ENCODE measurements at places on chromosomes 12 and 14. TPM values are rescaled to one million over a fixed set of nuclear protein-coding genes. Genes with fewer than 3 reads are reported as not detected.

Gene BEGAIN
- not detected for total RNA-seq

Gene PPP1R36
- total RNA-seq, result 1.1 TPM

Gene GPRC5D
- total RNA-seq, result not detected

Gene SIX1
- total RNA-seq, result 21.5 TPM

Gene PTPRO
- total RNA-seq, result 0.29 TPM

Gene SVOP
- total RNA-seq, result not detected

Gene SOX5
- total RNA-seq, result 5.1 TPM

Gene HIF1A
- 611 TPM for total RNA-seq

Gene MANSC1
- 4.7 TPM for total RNA-seq

Gene CCDC175
- total RNA-seq, result not detected

Gene ATP5MC2
- 95.9 TPM for total RNA-seq

Gene CCDC196
- total RNA-seq, result not detected

Gene GPRC5A
- 4.7 TPM for total RNA-seq

Gene OAS1
- total RNA-seq, result 3.6 TPM

Gene SLC6A13
- total RNA-seq, result not detected

Gene GALNT4
- 11.5 TPM for total RNA-seq

Data from osteoblast (primary cell).